Activated CD4-positive, alpha-beta T cell treated with anti-CD3 and anti-CD28 coated beads, Interleukin-2, Interleukin-6, amounts not matched to agents 100 ng/mL and 50 ng/mL, durations not matched to agents 16 hours and 8 hours (primary cell): ENCODE measurements at places on chromosomes 1 and 21.

DNA sequence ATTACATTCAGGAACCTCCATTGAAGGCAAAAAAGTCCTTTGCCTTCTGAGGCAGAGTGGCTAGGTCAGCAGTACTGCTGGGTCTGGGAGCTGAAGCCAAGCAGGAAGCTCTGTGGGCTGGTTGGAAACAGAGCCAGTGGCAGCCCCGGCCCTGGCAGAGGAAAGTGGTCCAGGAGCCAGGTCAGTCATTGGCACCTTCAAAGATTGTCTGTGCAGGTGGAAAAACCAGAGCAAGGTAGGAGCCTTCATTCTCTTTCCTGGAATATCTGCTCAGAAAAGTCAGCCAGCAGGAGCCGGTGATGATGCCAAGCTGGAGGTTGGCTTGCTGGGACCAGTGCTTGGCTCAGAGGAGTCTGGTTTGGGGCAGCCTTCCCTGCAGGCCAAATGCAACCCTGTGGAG is 12.5 kb upstream of the DISP3 start:
- DNase-seq: no peak

DNA sequence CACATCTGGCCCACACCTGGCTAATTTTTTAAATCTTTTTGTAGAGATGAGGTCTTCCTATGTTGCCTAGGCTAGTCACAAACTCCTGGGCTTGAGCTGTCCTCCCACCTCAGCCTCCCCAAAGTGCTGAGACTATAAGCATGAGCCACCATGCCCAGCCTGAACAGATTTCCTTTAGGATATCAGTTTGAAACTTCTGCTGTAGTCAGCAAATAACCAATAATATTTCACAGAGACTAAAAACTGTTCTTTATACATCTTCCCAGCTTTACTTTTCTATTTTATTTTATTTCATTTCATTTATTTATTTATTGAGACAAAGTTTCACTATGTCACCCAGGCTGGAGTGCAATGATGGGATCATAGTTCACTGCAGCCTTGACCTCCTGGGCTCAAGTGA is 29.9 kb upstream of the TEKT2 start:
- DNase-seq: no peak

- DNase-seq: peak; percentile 17
Measured at GRCh38 chr1:222772996-222773379, 36.0 kb downstream of the FAM177B start.

DNA sequence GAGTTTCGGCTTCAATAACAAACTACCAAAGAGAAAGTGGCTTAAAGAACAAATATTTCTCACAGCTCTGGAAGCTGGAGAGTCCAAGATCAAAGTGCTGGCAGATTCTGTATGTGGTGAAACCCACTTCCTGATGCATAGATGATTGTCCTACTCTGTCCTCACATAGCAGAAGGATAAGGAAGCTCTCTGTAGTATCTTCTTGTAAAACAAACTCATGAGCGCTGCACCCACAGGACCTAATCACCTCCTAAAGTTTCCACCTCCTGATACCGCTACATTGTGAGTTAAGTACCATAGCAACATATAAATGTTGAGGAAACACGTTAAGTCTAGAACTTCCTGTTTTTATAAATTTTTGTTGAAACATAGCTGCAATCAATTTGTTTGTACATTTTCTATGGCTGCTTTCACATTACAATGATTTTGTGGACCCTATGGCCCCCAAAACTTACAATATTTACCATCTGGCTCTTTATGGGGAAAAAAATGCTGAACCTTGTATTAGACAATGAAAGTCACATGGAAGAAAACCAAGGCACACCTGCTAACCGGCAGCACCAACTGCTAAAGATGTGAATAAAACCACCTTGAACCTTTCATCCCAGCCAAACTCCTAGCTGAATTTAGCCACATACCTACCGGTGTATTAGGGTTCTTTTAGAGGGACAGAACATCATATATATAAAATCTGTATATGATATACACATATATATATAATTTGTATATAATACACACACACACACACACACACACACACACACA is 1423.4 kb downstream of the NCAM2 start:
- no peak for DNase-seq

DNA sequence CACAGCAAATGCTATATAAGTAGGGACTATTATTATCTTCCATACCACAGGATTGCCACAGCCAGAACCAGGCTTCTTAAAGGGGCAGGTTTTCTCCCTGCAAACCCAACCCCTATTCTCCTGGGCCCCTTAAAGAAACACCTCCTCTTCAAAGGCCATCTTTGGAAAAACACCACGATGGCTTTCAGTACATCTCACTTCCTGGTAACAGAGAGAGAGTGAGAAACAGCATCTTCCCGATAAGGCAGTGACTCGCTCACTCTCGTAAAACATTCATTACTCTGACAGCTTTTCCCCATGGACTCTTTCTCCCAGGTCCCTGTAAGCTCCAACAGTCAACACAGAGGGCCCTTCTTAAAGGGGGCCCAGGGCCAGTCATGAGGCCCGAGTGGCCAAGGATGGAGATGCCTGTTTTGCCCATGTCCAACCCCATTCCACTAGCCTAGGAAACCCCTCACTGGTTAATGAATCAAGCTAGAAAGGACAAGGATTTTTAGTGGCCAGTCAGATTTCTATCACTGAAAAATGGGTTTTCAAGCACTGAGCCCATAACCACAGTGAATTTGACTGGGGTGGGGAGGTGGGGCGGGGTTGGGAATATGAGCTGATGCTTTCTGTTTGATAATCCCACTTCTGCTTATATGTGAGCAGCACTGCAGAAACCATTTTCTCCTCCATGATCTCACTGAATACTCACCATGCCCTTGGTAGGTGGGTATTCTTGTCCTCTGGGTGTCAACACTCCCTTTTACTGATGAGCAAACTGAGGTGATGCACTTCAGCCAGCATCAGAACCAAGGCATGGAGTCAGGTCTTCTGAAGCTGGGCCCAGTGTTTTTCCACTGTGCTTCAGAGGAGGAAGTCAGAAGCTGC is 3.6 kb upstream of the NAV1 start:
- no peak for DNase-seq

- DNase-seq: no peak
Measured at GRCh38 chr1:23444596-23445390, 20.2 kb upstream of the TCEA3 start.
